ENCODE measurements at places on chromosomes 1 and 21.

- no peak for DNase-seq
These were observed 24.3 kb downstream of the H3-3A start for GRCh38 chr1:226086776-226087175.

DNA sequence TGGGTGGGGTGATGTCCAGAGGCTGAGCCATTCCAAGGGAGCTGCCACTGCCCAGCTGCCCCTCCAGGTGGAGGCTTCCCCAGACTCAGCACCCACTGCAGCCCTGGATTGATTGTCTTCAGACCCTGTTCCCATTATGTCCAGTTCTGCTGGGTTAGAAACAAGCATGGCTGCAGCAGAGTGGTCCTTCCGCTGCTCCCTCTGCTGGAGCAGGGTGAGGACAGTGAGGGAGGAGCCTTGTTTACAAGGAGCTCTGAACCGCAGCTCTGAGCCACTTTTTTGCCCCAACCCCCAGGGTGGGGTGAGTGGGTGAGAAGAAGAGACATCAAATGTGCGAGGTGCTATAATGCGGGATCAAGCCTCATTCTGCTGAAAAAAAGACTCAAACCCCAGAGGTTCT lies 2.3 kb downstream of the TNNT2 start:
- no peak for DNase-seq

DNA sequence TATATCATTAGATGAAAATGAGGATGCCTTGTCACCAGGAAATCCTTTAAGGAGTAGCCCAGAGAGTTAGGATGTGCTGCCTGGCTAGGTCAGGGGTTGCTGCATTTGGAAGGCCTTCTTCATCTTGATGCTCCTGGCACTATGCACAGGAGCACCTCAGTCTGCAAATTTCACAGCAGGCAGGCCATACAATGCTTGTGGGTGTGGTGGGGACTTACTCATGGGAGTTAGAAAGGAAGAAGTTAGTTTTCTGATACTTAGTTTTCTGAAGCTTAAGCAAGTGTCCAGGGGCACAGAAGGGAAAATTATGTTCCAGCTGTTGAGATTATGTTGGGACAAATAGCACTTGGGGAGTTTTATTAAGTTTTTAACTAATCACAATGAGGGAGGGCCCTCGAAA lies 11.4 kb downstream of the HLX start:
- DNase-seq, result no peak

DNA sequence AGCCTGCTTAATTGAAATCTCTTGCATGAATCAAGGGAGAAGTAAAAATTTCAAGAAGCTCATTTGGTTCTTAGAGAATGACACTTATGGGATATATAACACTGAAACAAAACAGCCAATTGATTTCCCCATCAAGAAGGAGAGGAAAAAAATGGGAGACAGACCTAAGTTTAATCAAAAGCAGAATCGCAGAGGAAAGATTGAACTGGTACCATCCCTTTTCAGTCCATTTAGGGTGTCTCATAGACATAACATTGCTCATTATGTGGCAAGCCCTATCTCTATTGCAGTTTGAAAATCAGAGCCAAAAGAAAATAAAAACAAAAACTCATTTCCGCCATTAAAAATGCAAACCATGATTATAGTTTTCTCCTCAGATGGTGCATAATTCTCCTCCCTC lies 119.6 kb downstream of the AK5 start:
- DNase-seq, result no peak

GRCh38 chr1:74395571-74395970 lies 116.8 kb downstream of the LRRC53 start:
- no peak for DNase-seq

GRCh38 chr1:160104486-160104885 lies 6.1 kb upstream of the IGSF8 start:
- no peak for DNase-seq

DNA sequence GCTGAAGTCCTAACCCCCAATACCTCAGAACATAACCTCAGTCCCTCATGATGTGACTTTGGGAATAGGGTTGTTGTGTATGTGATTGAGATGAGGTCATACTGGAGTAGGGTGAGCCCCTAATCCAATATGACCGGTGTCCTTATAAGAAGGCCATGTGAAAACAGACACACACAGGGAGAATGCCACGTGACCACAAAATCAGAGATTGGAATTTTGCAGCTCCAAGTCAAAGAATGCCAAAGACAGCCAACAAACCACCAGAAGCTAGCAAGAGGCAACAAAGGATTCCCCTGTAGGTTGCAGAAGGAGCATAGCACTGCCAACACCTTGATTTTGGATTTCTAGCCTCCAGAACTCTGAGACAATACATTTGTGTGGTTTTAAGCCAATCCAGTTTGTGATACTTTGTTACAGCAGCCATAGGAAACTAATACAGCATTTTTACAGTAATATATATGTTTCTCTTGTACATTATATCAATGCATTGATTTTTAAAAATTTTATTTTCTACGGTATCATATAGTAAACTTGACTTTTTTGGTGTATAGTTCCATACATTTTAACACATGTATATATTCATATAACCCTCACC lies 5.4 kb downstream of the ZSWIM5 start:
- no peak for DNase-seq

GRCh38 chr21:41953831-41954653 lies at the start of gene C2CD2:
C2CD2 (minus strand) TSS chr21:41954018; CDS start chr21:41953648, 370 bp downstream.
- peak; percentile 92 for DNase-seq

DNA sequence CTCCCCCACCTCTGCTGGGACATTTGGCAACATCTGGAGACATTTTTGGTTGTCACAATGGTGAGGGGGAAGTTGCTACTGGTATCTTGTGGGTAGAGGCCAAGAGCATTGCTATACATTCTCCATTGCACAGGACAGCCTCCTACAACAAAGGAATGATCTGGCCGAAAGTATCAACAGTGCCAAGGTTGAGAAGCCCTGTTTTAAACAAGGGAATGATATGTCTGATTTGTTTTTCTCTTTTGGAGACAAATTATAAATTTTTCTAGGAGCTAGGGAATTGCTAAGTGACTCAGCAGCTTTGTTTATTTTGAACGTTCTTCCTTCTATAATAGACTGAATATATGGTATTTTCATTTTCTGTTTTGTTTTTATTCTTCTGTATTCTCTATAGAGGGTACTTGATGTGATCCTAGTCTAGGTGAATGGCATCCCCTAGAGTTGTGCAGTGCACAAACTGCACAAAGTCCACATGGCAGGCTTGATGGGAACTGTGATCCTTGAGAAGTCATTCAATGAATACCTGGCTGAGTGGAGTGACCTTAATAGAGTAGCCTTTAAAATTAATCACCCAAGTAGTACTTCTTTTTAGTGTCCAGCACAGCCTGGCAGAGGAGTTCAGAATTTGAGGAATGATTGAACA lies 288.6 kb upstream of the USP24 start:
- no peak for DNase-seq

- DNase-seq, result no peak
These were observed 22.9 kb upstream of the MTF2 start for GRCh38 chr1:93056214-93056613.

GRCh38 chr1:176460544-176461336 lies 2.2 kb upstream of the PAPPA2 start:
- DNase-seq, result peak; percentile 47

- peak; percentile 57 for DNase-seq
These were observed 181.7 kb downstream of the DHRS3 start for GRCh38 chr1:12436345-12436658.

- DNase-seq, result no peak
These were observed 89.0 kb upstream of the CHODL start for GRCh38 chr21:18155508-18156193.

All from Caki2 (cell line).